ENCODE measurements at places on chromosomes 7 and 10.

- no peak for DNase-seq
Measured at GRCh38 chr7:158772916-158773315, 56.4 kb downstream of the ESYT2 start.

GRCh38 chr7:25860275-25861163 is 291.5 kb upstream of the NFE2L3 start:
- no peak for DNase-seq

- DNase-seq, result no peak
Measured at GRCh38 chr10:28137907-28138880, 139.3 kb upstream of the ODAD2 start.

- no peak for DNase-seq
Measured at GRCh38 chr7:7521259-7521658, 14.4 kb downstream of the COL28A1 start.

GRCh38 chr10:26243351-26243720 is 26.8 kb downstream of the GAD2 start:
- no peak for DNase-seq

DNA sequence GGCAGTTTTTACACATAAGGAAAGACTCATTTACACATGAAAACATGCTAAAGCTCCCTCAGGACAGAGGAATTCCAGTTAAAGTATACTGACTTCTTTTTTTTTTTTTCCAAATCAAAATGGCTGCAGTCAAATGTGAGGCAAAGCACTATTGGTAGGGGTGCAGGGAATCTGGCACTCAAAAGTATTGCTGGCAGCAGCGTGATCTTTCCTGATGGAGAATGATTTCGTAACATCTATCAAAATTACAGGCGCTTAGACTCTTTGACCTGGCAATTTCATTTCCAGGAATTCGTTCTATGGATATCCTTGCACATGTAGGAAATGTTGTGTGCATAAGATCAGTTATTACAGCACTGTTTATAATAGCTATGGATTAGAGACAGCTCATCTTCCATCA is 65.7 kb downstream of the VSTM4 start:
- DNase-seq, result no peak

GRCh38 chr10:102919246-102919959 is 1.3 kb downstream of the CNNM2 start:
- DNase-seq, result peak; percentile 15

DNA sequence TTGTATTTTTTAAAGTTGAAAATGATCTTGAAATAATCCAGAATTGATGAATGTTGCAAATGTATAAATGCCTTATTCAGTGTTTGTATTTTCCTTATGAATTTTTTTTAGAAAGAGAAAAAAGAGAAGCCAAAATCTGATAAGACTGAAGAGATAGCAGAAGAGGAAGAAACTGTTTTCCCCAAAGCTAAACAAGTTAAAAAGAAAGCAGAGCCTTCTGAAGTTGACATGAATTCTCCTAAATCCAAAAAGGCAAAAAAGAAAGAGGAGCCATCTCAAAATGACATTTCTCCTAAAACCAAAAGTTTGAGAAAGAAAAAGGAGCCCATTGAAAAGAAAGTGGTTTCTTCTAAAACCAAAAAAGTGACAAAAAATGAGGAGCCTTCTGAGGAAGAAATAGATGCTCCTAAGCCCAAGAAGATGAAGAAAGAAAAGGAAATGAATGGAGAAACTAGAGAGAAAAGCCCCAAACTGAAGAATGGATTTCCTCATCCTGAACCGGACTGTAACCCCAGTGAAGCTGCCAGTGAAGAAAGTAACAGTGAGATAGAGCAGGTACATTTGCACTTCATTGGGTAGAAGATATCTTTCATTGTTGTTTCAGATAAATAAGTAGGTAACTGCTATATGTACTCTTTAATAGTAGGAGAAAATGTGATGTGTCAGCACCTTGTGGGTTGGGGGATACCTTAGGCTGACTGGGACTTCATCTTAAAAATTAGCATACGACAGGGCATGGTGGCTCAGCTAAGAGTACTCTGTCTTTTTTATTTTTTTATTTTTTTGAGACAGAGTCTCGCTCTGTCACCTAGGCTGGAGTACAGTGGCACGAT is 3.9 kb downstream of the DDX21 start:
- DNase-seq, result no peak

DNA sequence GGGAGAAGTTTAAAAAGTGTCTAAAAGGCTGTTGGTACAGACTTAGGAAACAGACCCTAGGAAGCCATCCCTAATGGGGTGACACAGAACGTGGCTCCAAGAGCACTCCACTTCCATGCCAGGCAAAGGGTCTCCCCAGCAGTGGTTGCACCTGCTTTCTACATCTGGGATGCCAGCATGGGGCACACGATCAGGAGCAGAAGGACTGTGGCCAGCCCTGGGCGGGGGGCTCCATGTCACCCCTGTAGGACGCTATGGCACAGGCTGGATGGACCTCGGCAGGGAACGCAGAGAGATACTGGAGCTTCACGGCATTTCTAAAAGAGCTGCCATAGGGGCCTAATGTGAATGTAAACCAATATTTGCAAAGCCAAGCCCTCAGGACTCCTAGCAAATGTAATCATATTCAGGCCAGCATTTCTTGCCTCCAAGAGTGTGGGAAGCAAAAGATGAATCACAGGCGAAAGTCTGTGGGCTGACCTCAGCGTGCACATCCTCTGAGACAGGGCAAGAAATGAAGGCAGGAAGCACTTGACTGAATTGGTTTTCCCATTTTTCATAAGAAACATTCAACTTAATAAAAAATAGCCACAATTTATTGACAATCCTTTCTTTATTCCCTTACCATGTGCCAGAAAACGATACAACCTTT is 93.9 kb downstream of the ATXN7L1 start:
- no peak for DNase-seq

DNA sequence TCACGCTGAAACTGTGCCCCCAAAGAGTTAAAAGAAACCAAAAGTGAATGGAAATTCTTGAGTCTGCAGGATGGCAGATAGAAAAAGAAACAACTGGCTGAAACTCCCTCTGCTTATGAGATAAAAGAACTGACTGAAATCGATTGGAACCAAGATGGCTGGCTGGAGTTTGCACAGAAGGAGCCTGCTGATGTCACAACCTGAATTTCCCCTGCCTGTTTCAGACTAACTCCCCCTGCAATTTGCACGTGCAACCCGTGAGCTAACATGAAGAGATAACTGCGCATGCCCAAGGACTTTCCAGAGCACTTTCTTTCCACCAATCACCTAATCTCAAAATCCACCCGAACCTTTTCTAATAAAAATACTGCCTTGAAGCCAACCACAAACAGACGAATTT is 435.5 kb downstream of the CALN1 start:
- DNase-seq, result no peak

GRCh38 chr10:107072028-107072427 is 92.5 kb downstream of the SORCS1 start:
- no peak for DNase-seq

DNA sequence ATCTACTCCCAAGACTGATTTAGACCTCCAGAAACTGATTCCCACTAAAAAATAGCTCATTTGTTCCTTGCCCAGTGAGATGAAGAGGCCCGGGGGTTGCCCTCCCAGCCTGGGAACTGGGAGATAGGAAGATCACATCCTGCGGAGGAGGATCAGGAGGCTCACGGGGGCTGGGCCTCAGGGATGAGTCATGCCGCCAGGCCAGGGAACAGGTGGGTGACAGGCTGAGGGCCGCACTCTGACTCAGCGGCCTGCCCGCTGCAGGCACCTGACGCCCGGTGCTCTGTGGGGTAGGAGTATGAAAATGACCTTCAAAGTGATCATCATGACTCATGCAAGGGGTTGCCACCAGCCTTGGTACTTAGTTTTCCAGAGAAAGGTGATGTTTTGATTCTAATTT is 104.5 kb upstream of the ZPBP start:
- DNase-seq, result no peak

- no peak for DNase-seq
Measured at GRCh38 chr7:49791088-49791741, 17.8 kb downstream of the VWC2 start.

- DNase-seq, result no peak
Measured at GRCh38 chr10:60894786-60895185, 49.2 kb downstream of the RHOBTB1 start.

GRCh38 chr7:435630-436366 is 83.8 kb downstream of the PDGFA start:
- DNase-seq, result no peak

DNA sequence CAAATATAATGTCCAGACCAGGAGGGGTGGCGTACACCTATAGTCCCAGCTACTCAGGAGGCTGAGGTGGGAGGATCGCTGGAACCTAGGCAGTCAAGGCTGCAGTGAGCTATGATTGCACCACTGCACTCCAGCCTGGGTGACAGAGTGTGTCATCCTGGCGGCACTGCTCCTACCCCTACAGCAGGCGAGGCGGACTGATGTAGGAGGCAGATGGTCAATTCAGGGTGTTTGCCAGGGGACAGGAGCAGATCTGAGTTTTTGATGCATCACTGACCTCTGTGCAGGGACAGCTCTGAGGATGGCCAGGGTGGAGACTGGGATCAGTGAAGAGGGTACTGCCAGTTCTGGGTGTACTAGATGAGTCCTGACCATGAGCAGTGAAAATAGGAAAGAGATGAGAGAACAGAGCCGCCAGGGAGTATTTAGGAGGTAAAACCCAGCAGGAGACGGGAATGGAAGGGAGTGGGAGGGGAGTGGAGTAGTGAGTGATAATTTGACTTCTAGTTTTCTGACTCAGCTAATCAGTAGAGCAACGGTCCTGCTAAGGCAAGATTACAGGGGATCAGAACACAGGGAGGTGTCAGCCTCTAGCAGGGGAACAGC is 75.3 kb downstream of the HIP1 start:
- no peak for DNase-seq

DNA sequence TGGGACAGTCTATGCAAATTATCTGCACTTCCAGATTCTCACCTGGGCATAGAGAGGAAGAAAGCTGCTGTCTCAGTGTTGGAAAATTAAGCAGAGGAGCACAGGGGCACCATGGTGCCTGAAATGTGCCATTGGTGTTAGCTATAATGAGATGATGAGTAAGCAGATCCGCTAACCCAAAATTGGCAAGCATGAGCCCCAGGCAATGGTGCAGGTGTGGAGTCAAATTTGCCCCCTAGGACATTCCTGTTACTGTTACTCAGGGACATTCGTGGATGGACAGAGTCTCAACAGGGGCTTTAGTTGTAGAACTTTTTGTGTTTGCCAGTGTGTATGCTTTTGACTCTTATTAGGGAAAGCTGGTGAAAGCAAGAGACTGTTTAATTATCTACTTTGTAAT is 385.2 kb upstream of the KLF6 start:
- no peak for DNase-seq

DNA sequence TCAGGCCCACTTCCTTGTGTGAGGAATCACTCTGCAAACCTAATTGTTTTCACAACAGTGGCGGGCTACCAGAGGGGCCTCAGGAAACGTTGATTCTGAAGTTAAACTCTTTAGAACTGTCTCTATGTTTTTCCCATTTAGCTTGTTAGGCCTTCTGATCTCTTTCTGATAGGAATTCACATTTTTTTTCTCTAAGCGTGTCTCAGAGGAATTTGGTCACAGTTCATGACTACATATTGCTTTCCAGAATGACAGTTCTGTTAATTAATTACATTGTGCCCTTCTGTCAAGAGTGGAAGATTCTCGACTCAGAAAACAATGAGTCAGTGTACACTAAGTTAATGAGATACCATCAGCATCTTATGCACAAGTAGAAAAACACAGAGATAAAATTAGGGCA is 469.2 kb upstream of the C7orf33 start:
- DNase-seq, result no peak

GRCh38 chr7:148261996-148262688 is 328.4 kb upstream of the C7orf33 start:
- DNase-seq, result no peak

DNA sequence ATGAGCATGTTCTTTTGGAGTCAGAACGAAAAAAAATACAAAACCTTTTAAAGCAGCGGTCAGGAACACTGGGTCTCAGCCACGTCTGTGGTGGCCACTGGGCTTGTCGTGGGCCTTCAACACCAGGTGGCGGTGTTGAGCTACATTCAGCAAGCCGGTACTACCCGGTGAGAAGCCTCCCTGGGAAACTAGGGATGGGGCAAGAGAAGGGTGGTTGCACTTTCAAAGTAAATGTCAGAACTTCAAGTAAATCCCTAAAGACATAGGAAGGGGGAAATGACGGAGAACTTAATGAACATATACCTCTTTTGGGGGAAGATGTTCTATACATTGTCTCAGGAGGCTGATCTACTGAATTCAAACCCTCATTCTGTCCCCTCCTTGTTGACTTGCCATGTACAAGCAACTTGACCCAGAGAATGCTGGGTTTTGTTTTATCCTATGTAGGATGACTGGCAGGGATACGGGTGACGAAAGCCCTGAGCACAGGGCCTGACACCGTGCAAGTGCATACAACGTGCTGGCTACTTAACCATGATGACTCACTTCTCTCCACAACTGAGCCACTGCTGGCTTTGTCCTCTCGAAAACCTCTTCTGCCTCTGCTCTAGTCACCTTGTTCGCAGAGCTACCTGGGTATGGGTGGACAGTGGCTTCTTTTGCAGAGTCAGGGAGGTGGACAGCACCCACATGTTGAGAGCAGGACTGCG is 49.0 kb upstream of the BAMBI start:
- DNase-seq, result peak; percentile 16

- DNase-seq, result no peak
Measured at GRCh38 chr10:113259576-113260226, 293.2 kb upstream of the HABP2 start.

DNA sequence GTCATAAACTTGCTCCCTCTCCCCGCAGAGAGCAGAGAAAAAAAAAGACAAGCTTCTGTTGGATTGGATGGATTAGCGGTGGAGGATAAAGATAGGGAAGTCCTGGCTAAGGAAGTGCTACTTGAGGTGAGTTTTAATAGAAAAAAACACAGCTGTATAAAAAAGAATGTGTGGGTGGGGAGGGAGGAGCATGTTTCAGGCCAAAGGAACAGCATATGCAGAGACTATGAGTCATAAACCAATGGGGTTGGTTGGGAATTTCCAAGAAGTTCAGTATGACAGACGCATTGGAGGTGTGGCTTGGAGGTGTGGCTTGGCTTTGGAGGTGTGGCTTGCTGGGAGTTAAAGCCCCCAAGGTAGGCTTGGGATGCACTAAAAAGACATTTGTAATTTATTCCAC is 103.0 kb upstream of the LSM8 start:
- peak; percentile 1 for DNase-seq

GRCh38 chr10:97991871-97992270 is 38.5 kb downstream of the CRTAC1 start:
- DNase-seq, result no peak

- DNase-seq, result no peak
Measured at GRCh38 chr7:94028768-94029167, 24.6 kb upstream of the BET1 start.

DNA sequence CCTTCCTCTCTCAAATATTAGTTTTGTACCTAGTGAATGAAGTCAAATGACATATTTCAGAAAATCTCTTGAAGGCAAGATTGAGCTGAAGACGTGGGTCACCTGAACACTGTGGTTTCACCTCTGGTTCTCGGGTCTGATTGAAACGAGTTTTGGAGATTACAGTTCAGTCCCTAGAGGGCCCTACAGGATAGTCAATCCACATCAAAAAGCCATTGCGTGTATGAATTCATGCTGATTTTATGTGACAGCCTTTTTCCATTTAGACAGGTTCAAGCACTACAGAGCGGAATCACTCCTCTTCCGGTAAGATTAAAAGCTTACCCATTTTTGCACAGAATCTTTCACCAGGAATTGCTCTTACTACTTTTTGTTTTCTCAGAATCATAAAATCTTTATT is 62.2 kb downstream of the VIM start:
- no peak for DNase-seq
